ENCODE measurements at places on chromosomes 3 and 15.

DNA sequence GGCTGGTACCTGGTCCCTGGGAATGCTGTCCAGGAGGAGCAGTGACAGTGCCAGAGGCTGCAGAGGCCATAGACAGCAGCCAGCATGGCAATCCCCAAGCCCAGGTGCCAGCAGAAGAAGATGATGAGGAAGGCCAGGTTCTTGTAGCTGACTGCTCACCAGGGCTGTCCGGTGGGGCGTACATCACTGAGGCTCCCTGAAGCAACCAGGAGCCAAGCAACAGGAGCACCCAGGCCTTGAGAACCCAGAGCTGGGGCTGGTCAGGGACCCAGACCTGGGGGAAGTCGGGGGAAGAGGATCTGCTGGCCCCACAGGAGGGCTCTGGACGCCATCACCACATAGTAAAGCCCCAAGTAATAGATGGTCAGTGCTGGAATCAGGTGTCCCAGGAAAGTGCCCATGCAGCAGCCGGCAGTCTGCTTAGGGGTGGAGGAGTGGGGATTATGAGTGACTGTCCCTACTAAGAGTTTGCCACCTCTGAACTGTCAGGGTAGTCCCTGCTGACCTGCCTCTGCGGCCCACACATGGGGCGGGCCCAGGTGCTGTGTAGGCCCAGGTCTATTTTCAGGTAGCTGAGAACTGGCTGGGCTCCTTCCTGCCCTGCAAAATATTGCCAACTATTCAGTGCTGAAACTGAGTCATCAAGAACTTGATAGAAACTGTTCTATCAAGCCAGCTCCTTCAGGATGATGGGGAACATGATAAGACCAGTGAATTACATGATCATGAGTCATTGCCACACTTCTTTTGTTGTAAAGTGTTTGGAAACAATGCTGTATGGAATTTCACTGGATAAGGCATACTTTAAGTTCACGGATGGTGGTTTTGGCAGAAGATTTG is 68.7 kb downstream of the CHRD start:
- DNase-seq, result no peak

DNA sequence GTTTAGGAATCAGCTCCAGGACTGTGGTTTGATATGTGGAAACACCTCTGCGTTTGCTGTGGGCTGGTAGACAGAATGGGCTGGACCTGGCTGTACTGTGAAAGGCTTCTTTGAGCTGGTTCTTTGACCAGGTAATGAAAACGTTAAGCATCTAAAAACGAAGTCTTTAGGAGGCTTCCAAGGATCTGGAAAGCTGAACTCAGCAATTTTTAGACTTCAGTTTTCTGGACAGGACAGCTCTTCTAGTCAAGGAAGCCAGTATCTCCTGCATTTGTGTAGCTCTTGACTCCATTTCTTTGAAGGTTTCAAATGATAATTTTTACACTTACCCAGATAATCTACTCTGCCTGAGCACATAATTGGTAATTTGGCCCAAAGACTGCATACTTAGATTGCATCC is 25.5 kb downstream of the MAP2K1 start:
- DNase-seq, result no peak

- DNase-seq, result no peak
These were observed 60.2 kb downstream of the SLTM start for GRCh38 chr15:58873267-58873666.

DNA sequence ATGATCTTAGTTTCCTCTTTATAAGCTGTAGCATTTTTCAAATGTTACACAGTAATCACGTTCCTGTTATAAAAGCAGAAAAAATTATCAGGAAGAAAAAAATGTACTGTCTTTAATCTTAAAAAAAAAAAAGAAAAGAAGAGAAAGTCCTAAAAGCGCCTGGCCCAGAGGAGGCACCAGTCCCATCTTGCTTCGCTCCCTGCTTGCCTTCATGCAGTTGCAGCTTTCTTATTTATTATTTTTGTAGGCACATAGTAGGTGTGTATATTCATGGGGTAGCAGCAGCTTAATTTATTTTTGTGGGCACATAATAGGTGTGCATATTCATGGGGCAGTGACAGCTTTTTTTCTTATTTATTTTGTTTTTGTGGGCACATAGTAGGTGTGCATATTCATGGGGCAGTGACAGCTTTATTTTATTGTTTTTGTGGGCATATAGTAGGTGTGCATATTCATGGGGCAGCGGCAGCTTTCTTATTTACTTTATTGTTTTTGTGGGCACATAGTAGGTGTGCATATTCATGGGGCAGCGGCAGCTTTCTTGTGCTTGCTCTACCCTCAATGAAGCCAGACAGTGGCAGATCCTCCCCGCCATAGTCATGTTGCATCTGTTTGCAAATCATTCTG is 5.5 kb upstream of the EHD4 start:
- DNase-seq, result no peak
